ENCODE measurements at places on chromosomes 7 and 10.

DNA sequence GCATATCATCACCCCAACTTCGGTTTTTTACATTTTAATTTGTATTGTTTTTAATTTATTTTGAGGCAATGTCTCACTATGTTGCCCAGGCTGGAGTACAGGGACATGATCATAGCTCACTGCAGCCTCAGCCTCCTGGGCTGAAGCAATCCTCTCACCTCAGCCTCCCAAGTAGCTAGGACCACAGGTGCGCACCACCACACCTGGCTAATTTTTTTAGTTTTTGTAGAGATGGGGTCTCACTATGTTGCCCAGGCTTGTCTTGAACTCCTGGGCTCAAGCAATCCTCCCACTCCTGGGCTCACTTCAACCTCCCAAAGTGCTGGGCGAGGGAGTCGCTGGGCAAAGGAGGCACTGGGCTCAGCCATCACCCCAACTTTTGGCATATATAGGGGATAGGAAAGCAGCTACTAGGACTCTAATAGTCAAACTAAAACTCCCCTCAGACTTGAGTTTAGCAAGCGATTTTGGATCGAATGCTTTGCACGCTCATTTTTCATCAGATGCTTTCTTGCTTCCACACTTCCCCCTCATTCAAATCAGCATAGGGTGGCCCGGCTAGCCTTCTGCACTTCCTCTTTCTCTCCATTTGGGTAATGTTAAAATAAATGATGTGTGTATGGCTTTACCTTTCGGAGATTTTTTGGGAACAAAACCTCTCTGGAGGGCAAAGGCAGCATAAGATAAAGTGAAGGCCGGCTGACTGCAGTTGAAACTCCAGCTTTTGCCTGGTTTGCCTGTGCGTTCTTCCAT is 20.8 kb upstream of the NMT2 start:
- no peak for DNase-seq

GRCh38 chr10:58531084-58531695 is 18.5 kb downstream of the BICC1 start:
- DNase-seq: peak; percentile 93

DNA sequence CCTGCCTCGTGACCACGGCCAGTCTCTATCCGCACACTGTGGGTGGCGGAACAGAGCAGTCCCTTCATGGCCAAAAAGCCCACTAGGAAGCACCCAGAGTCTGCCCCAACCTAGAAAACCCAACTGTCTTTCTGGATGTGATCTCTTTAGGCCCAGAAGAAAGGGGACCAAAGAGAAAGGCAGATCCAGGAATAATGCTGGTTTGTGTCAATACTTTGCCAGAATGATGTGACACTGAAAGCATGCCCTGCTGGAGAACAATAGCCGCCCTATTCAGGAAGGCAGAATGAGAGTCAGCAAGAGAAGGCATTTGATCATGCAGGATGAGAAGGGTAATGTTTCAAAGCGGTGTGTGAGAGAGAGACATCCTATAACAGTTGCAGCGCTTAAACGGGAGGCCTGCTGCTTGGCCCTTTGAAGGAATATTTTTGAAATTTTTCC is 274.7 kb downstream of the USP6NL start:
- peak; percentile 9 for DNase-seq

DNA sequence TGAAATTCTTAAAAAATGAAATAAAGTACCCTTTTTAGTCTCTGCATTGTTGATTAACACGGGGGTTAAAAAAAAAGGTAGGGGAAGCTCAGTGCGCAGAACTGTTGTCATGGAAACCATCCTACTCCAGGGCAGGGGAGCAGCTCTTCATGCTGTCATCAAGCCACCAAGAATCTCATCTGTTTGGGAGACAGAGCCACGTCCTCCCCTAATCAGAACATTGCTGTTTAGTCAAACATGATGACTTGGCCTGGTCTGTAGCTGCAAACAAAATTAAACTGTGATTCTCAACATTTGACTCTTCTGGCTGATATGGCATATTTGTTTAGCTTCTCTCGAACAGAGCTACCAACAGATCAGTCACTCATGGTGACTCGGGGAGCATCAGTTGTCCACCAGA is 254.4 kb upstream of the KLF14 start:
- no peak for DNase-seq

DNA sequence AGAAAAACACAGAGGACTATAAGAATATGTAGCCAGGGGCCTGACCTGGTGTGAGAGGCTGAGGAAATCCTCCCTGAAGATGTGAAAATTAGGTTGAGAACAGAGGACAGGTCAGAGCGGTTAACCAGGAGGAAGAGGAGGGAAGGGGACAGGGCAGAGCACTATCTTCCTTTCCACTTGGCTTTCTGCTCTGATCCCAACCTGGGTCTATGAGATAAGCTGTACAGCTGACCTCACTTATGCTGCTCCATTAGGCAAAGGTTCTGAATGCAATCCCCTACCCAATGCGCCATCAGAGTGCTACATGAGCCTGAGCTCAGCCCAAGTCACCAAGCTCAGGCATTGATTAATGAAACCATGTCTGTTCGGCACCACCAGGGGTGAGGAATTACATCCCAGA is 10.5 kb downstream of the LIPA start:
- DNase-seq: no peak

DNA sequence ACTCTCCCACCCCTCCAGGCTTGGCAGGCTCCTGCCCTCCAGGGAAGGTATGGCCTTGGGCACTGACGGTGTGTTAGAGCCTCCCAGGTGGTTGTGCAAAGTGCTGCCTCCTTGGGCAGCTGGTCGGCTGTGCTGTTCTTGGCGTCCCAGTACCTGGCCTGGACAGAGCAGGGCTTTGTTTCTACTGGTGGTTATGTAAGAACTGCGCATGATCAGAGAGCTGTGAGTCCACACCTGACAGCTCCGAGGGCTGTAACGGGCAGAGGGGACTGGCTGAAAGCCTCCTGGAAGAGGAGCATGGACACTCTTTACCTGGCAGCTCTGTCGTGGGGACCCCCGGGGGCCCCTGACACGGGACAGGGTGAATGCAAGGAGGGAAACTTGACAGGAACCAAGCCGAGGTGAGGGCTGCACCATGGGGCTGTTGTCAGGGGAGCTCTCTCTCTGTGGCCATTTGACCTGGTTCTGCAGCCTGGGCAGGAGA is 3.1 kb upstream of the SFRP5 start:
- peak; percentile 20 for DNase-seq

DNA sequence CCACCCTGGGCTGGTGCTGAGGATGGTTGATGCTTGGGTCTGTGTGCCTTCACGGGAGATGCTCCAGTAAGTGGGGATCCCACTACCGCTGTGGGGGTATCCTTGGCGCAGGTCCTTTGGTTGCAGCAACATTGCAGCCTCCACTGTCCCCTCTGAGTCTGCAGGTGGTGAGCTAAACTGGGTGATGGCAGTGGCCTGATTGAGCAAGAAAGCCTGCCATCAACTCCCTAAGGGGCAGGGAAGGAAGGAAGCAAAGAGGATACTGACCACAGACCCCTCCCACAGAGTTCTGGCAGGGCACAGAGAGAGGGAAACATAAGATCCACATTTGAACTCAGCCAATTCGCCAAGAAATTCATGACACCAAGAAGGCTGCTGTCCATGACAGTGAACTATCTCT is 43.2 kb downstream of the MYO1G start:
- no peak for DNase-seq

- DNase-seq: no peak
These were observed 241.7 kb downstream of the IPMK start for GRCh38 chr10:58026036-58026435.

- DNase-seq: peak; percentile 15
These were observed 863 bp downstream of the CCNY start for GRCh38 chr10:35336921-35337823.
